ENCODE measurements at places on chromosomes 5 and 9. TPM values are rescaled to one million over a fixed set of nuclear protein-coding genes. Genes with fewer than 3 reads are reported as not detected.

Gene PCSK5
- 3.8 TPM for total RNA-seq

DNA sequence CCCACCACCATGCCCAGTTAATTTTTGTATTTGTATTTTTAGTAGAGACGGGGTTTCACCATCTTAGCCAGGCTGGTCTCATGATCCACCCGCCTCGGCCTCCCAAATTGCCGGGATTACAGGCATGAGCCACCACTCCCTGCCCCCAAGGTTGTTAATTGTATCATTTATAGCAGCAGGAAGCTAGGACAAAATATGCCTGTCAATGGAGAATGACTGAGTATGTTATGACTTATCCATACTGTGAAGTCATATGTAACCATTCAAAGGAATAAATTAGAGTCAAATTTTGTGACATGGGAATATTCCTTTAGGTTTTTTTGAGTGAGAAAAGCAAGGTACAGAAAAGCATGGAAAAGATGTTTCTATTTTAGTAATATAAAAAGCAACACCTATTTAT lies 3.9 kb upstream of the DAB2 start:
- no peak for DNase-seq

- no peak for DNase-seq
Observed at GRCh38 chr9:128340691-128341434, 536 bp downstream of the SLC27A4 start.

DNA sequence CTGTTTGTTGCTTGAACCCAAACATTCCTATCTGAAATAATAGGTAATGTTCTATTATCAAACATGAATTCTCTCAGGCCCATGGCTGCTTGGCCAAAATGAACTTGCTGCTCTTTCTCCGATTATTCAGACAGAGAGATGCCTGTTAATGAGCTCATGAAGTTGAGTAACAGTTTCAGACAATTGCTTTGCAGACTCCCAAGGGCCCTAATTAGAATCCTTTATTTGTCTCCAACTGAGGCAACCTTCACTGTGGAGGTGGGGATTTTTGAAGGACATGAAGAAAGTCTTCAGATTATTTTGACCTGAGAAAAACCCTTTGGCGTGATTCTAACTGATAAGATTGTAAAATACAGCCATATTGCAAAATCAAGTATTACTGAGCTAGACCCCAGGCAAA lies 466.7 kb downstream of the NFIB start:
- DNase-seq, result no peak

All from kidney epithelial cell (primary cell).